ENCODE measurements at places on chromosomes 1 and 21.

- no peak for DNase-seq
Measured at GRCh38 chr1:51523931-51524330, 4.9 kb upstream of the EPS15 start.

- DNase-seq: no peak
Measured at GRCh38 chr1:59315529-59316463, 18.9 kb downstream of the FGGY start.

DNA sequence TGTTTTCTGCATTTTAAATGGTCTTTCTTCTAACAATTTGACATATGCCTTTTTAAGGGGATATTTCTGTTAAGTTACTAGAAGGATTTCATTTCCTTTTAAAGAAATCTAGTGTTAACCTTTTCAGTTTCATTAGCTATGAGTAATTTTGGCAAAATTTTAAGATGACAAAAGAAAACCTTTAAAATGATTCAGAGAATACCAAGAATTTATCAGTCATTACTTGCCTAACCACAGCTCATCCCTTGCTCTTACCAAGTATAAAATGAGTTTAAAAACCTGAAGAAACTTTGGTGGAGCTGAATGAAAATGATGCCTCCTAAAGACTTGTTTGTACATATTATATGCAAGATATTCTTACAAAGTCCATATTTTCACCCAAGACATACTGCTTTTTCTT, 101.7 kb downstream of the NEK7 start:
- no peak for DNase-seq

GRCh38 chr21:39095681-39096080, 87.6 kb downstream of the PSMG1 start:
- DNase-seq: no peak

GRCh38 chr1:65756616-65757015, 36.1 kb upstream of the PDE4B start:
- DNase-seq: no peak

DNA sequence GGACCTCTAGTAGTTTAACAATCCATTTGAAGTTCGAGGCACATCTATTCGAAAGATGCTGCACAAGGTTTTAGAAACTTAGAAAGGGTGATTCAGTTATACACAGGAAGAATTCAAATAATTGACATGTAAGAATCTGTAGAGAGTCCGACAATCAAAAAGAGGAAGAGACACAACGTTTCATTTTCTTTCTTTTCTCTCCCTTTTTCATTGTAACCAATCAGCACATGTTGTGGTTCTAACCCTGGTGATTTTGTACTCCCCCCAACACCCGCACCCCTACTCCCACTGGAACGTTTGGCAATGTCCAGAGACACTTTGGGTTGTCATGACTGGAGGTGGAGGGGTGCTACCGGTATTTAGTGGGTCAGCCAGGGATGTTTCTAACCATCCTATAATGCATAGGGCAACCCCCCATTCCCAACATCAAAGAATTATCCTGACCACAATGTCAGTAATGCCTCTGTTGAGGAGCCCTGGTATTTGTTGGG, 4.9 kb downstream of the TGFB2 start:
- no peak for DNase-seq

DNA sequence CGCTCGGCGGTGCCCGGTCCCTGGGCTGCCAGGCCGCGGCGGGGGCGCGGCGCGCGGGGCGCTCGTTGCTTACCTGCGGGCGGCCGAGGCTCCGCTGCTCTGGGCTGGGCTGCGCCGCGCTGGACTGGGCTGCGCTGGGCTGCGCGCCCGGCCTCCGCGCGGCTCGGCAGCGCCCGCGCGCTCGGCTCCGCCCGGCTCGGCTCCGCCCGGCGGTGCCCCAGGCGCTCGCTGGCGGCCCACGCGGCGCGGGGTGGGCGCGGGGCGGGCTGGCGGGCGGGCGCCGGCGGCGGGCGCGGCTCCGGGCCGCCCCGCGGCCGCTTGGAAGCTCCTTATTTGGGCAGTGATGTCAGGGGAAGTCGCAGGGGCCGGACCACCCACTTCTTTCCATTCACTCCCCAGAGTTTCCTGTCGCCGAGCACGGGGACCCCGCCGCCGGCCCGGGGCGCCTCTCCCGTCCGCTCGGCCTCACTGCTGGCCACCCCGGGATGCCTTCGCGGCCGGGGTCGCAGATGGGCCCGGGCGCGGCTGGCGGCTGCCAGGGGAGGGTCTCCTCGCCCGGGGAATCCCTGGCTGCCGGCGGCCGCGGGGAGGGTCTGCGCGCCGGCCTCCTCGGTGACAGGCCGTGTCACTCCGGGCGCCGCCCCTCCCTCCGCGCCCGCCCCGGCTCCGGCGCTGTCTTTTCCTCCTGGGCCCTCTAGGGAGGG, 177.7 kb upstream of the EDN2 start:
- DNase-seq: peak; percentile 60

DNA sequence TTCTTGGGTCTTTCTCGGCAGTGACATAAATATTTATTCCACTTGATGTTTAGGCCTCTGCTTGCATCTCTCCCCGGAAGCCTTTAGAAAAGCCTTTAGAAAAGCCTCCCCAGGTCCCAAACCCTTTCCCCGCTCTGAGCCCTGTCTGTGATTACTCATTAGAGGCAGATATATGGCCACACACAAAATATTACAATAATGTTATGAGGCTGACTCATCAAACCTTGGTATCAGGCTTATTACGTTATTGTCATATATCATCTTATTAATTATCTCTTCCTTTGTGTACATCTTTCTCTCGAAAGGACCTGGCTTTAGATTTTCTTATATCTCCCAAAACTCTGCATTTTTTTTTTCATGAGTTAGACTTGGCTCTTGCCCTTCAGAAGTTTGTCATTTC, 69.5 kb downstream of the FGGY start:
- DNase-seq: no peak

DNA sequence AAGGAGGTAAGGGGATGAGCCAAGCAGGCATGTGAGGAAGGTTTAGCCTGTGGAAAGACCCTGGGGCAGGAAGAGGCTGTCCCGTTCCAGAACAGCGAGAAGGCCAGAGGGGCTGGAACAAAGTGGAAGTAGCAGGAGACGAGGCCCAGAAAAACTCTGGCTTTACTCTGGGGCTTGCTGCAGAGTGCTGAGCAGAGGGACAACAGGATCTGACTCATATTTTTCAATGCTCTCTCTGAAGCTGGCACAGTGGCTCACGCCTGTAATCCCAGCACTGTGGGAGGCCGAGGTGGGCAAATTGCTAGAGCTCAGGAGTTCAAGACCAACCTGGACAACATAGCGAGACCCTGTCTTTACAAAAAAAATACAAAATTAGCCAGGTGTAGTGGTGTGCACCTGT, 52.4 kb upstream of the PAX7 start:
- no peak for DNase-seq

DNA sequence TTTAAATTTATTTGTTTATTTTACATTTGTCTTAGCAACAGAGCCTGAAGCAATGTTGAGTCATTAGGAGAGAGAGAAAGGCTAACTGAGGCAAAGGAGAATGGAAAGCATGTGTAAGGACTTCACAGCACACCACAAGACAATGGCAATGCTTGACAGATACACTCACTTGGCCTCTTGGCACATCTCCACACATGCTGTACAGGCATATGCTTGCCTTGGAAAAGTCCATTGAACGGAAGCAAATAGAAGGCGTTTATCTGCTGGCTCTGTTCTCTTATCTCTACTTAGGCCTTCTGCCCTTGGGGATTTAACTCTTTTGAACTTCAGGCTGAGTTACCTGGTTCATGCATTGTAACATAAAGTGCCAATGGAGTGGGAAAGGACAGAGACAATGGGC, 262.2 kb upstream of the POU3F1 start:
- no peak for DNase-seq

- no peak for DNase-seq
Measured at GRCh38 chr1:20740781-20741180, 8.3 kb upstream of the SH2D5 start.

DNA sequence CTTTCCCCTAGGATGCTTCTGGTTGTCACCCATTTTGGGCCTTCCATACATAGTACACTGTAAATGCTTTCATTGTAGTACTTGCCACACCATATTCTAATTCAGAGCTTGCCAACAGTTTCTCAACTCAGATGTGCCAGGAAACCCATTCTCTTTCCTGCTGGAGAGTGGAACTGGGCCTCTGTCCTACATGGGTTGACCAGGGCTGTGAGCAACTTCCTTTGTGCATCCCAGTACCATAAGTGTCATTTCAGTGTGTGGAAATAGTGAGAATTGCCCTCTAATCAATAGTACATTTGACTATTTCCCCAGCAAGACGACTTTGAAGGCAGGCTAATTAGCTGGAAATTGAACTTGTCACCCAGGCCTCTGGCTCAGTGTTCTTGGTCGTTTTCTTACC, 74.8 kb downstream of the MTR start:
- no peak for DNase-seq

- DNase-seq: no peak
Measured at GRCh38 chr1:100234432-100234831, 15.2 kb downstream of the DBT start.

DNA sequence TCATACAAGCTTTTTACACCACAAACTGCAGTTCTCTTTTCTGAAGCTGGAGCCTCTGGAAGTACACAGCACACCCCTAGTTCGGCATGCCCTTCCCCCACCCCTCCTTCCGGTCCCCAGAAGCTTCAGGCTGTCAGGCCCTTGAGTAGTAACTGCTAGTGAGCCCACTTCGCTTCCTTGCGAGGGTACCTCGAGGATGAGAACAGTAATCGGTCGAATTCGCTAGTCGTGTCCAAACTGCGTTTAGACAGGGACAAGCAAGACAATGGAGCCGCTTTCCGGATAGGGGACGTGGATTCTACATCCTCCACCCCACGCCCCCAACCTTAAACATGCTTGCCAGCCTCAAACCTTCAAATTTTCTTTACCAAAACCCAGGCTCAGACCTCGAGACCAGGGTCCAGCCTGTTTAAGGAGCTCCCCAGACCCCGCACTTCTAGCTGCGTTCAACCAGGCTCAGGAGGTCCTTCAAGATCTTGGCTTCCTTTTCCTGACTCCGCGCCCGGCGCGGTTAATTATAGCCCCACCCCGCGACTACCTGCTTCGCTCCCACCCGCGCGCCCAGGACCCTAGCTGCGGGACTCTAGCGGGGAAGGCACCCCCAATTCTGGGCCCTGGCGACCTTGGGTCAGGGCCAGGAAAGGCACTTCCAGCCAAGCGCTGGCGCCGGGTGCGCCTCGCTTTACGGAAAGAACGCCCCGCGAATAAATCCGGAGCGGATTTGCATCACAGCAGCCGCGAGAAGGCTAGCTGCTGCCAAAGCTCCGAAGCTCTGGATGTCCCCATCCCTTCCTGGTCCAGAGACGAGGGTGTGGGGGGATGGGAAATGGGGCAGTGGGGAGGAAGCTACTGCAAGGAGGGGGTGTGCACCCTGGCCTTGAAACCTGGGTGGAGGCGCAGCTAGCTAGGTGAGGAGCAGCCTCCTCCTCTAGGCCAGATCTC, 8.1 kb upstream of the TSPAN1 start:
- DNase-seq: no peak

GRCh38 chr1:7707527-7707926, 63.6 kb upstream of the VAMP3 start:
- no peak for DNase-seq

GRCh38 chr21:39097335-39097861, 85.9 kb downstream of the PSMG1 start:
- DNase-seq: no peak

- peak; percentile 75 for DNase-seq
Measured at GRCh38 chr1:17236779-17237560, 11.9 kb upstream of the PADI3 start.

DNA sequence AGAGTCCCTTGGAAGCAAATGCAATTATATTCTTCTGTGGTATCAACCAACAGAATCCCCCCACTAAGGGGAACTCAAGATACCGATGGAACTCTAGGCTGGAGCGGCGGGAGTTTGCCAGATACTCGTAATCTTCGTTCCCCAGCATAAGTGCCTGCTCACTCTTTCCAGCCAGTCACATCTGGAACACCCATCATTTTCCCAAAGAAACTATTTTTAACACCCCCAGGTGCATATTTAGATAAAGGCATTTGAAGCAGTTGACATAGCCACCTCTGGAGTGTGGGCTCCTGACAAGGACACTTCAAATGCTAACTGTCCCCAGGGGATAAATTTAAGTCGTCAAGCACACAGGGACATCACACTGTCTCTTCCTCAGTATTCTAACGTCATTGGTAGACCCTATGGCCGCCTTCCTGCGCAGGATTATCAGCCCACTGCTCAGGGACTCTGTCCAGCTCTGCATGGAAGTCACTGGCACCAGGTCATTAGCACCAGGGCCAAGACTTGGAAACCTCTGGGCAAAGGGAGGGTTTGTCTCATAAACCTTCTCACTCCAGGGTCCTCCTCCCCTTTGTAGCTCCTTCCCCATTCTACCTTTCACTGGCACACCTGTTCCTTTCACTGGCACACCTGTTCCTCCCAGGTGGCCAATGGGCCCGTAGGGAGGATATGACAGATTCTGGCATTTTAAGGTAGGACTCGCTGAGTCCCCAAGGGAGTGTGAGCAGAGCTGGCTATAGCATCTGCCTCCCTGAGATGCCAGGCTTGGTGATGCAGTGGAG, 48.8 kb downstream of the H3-3A start:
- DNase-seq: no peak

- DNase-seq: no peak
Measured at GRCh38 chr1:55813618-55814017, 598.5 kb upstream of the USP24 start.

DNA sequence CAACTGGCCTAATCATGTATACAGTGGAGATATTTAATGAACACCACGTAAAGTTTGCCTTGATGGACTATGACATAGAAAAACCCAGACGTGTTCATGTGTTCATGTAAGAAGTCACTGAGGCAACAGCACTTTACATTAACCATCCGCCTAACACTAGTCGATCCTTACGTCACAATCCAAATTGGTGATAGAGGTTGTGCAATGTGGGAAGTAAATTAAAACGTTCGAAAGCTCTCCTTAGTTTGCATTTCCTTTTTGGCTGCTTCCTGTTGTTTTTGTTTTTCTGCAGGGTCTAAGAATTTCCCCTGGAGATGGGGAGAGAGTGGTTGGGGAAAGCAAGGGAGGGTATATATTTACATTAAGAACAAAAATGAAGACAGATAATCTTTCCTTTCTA, 587.5 kb upstream of the ADGRL2 start:
- no peak for DNase-seq

DNA sequence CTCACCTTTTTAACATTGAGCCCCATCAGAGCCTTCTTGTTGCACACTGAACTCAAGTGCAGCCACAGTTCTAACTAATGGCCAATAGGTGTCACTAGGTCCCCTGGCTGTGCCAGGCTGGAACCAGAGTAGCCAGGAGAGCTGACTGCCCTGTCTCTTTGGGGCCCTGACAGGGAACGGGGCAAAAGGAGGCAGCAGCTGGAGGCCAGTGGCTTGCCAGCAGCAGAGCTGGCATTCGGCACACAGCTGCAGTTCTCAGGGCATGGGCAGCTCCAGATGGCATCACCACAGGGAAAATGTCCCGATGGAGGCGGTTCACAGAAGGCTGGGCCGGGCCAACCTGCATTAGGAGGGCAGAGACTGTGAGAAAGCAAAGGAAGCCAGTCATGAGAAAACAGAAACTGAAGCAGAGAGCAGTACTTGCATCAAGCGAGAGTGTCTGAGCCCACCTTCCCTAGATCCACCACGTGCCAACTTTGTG, 188.6 kb downstream of the FCRL5 start:
- no peak for DNase-seq

DNA sequence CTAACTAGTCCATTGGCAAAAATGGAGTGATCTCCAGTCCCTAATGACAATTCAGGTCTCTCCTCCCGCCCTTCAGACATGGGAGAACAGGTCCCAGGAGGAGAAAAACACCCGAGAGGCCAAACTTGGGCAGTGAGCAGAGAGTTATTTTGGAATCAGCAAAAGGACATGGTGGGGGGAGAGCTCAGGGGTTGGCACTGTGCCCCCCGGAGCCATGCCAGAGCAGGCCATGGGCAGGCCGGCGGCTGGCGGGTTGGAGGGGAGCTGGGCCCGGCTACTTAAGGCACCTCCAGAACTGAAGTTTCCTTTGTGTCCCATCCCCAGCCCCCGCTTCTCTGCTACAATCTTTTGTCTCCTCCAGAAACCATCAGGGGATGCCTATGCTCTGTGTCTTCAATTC, 7.1 kb downstream of the LGR6 start:
- DNase-seq: no peak
